Activated CD4-positive, alpha-beta T cell treated with anti-CD3 and anti-CD28 coated beads, Interleukin-2, amount 50 U/mL, for 48 hours (primary cell): ENCODE measurements at places on chromosomes 7 and 10.

DNA sequence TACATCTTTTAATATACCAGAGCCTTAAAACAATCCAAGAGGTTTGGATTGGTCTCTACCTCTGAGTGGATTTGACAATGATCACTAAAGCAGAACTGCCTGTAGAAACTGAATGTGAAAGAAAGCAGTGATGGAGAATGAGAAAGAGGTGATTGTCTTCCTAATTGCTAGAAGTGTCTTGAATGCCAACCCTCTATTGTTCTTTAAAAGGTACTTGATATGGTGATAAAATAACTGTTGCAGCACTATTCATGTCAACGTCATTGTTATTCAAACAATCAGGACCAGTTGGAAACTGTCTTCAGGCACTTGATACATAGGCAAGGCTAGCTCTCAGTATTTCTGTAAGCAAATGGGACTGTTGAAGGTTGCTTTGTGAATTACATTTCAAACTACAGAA, 47.9 kb upstream of the ITPRID1 start:
- DNase-seq, result no peak

GRCh38 chr7:33841705-33842129, 63.6 kb upstream of the BMPER start:
- no peak for DNase-seq

DNA sequence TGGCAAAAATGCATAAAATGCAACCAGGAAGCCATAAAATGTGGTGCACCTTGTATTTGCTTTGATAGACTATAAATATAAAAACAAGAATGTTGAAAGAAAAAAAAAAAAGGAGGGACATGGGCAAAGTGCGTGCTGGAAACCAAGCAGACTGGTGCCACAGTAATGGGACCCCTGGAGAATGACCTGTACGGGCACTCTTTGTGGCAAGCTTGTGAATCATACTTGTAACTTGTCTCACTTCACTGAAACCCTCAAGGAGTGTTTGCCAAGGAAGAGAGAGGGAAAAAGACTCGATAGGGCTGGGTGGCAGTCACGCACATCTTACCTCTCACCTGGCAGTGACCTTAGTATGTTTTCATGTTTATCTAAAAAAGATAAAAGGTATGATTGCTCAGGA, 1183.6 kb downstream of the GATA3 start:
- DNase-seq, result no peak

- DNase-seq, result no peak
Observed at GRCh38 chr7:102439963-102440795, 6.8 kb downstream of the ORAI2 start.

GRCh38 chr10:129450391-129450790, 16.6 kb upstream of the MGMT start:
- no peak for DNase-seq

GRCh38 chr7:28315565-28316410, 96.5 kb upstream of the CREB5 start:
- DNase-seq, result no peak

DNA sequence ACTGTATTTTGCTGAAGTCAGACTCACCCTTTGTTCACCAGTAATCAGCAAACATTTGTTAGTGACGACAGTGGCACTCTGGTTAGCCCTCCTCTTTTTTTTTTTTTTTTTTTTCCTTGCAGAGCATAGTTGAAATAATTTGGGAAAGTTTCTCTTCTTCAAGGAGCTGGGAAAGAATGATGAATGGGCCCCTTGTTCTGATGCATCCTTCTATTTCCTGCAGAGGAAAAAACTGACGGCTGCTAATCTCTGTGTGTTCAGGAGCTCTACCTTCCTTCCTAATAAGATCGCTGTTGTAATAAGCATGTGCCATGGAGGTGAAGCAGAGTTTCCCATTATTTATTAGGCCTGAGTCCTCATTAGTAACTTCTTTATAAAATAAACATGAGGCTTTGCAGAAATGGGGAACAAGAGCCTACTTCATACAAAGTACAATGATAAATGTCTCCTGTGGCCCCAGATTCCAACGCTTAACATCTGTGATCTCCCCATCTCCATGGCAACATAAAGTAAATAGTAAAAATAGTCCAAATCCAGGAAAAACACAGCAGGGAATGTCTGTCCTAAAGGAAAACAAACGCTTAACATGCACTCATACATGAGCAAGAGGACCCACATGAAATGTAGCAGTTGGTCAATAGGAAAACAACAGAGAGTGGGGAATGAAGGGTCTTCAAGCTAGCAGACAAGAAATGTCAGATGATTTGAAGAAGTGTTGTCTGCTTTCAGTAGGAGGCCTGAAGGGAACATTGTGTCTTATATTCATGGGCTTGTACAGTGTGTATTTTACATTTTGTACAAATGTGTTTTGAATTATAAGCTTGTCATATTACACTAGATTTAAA, 59.1 kb upstream of the CALD1 start:
- no peak for DNase-seq

GRCh38 chr7:116188-116981, 76.0 kb upstream of the FAM20C start:
- no peak for DNase-seq

DNA sequence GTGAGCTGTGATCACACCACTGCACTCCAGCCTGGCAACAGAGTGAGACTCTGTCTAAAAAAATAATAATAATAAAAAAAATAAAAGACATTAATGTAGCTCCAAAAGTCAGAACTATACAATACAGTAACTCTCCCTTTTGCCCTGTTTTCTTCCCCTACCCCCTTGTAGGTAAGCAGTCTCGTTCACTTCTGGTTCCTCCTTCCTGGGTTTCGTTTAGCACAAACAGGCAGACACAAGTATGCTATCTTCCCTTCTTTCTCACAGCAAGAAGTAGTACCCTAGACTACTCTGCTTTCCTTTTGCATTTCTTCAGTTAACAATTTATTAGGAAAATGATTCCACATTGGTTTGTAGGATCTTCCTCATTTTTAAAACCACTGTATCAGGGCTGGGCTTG, 33.1 kb downstream of the PDSS1 start:
- DNase-seq, result no peak

DNA sequence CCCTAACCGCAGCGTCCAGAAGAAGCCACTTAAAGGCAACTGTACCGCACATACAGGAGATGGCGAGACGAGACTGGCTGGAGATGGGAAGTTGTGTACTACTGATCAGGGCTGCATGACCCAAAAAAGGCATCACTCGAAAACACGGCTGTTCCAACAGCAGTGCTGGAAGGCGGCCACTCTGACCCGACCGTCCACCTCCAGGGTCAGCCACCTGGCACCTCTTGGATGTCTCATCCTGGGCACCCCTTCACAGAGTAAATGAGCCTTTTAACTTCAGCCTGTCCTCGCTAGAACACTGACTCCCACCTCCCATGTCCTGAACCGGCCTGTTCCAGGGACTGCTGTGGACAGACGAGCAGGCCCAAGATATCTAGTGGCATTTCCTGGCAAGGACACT, 180.7 kb downstream of the DIP2C start:
- no peak for DNase-seq

- DNase-seq, result no peak
Observed at GRCh38 chr7:70568674-70569334, 563.1 kb upstream of the GALNT17 start.

GRCh38 chr10:3497581-3497980, 287.4 kb downstream of the KLF6 start:
- no peak for DNase-seq

DNA sequence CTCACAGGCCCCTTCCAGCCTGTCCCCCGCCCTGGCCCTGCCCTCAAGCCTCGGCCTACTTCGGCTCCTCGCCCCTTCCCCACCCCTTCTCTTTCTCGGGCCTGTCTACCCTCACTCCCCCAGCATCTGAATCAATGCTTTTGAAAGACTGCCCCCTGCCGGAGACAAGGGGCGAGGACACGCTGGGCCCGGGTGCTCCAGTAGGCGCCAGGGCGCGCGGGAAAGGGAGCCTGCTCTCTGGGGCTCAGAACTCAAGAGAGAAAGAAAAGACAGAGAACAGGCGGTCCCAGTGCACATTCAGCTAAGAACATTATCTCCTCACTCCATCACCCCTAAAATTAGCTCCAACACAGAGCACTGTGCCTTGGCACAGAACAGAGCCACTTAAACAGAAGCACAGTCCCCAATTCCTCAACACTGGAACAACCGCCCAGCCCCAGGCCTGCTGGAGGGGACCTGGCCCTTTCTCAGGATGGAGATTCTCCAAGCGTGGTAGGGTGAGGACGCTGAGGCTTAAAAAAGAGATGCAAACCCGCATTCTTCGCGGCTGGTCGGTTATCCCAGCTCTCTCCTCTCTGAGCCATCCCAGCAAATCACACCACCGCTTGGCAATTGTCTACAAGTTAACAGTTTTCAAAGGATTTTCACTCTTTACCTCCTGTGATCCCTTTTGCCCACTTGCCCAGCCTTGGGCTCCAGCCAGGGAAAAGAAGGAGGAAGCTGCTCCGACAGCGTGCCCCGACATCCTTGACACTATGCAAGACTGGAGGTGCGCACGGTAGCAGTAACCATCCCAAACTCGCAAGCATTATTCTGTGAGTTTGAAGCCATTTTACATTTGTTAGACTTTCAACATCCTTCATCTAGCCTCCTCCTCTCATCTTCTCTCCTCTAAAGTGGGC, 2.1 kb downstream of the GIGYF1 start:
- peak; percentile 90 for DNase-seq

DNA sequence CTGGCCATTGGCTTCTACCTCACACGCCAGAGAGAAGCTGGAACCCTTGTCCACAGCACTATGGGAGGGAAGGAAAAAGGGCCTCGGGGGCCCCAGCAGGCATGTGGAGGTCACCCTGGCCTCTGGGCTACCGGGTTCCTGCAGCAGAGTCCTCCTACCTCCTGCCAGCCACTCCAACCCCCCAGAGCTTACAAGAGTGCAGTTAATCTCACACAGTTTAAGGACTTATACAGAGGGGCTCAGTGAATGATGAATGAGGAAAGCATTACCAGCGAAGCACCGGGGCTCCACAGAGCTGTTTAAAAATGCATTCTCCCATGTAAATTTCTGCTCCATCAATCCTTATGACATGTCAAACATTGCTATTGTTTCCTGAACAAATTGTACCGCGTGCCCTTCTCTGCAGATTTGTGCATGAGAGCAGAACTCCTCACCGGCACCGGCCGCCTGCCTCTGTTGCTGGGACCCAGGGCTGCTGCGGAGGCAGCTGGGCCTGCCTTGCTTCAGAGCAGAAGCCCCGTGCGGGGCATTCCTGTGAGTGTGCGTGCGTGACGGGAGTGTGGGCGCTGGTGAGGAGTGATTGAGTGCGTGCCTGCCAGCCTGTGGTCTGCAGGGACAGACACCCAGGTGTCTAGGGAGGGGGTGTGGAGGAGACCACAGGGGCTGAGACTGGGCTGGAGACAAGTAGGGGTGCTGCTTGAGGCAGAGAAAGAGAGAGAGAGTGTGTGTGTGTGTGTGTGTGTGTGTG, 52.8 kb downstream of the C10orf105 start:
- DNase-seq, result peak; percentile 1

GRCh38 chr10:43739161-43739560, 90.5 kb upstream of the ZNF32 start:
- no peak for DNase-seq

DNA sequence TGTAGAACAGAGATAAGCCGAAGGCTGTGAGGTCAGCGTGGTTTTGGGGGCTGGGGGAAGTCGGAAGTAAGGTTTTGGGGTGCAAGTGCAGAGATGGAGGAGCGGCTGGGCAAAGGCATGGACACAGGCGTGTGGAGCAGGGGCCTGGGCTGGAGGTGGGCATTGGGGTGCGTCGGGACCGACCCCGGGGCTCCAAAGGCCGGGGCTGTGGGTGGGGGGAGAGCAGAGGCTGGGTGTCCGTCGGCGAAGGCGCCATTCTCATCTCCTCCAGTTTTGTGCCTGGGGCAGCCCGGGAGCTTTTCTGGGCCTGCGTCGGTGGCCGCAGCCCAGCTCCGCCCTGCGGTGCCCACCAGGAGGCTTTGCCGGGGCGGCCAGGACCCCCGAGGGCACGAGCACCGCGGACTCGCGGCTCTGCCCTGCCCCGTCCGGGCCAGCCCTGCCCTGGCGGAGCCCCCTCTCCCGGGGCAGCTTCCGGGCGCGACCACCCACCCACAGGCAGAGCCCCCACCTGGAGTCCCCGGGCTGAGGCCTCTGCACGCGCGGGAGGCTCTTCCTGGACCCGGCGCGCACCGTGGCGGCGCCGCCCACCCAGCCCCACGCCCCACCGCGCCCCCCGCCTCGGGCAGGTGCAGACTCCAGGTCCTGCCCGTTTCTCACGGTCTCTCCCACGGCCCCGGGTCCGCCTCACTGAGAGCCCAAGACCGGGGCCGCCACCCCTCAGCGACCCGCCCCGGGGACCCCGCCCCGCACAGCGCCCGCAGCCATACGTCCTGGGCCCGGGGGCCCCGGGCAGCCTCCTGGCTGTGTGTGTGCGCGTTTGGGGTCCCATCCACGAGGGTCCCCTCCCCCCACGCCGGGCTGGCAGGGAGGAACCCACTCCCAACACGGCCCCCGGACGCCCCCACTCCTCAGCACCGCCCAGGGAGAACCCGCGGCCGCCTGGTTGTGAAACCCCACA, 7.7 kb upstream of the SCART1 start:
- DNase-seq, result no peak

DNA sequence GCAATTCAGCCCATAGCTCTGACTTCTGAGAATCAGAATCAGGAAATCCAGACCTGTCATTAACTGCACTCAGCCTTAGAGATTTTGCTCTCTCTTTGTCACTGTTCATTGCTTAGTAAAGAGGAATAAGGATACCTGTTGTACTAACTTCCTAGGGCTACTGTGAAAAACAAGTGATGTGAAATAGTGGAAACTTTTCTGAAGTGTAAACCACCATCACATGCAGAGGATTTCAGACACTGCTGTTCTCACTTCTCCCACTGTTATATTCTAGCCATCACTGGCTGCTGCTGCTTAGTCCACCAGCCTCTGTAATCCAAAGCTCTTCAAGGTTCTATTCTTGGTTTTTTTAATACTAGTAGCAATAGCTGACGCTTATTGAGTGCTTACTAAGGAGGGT, 129.6 kb upstream of the CCDC6 start:
- no peak for DNase-seq

DNA sequence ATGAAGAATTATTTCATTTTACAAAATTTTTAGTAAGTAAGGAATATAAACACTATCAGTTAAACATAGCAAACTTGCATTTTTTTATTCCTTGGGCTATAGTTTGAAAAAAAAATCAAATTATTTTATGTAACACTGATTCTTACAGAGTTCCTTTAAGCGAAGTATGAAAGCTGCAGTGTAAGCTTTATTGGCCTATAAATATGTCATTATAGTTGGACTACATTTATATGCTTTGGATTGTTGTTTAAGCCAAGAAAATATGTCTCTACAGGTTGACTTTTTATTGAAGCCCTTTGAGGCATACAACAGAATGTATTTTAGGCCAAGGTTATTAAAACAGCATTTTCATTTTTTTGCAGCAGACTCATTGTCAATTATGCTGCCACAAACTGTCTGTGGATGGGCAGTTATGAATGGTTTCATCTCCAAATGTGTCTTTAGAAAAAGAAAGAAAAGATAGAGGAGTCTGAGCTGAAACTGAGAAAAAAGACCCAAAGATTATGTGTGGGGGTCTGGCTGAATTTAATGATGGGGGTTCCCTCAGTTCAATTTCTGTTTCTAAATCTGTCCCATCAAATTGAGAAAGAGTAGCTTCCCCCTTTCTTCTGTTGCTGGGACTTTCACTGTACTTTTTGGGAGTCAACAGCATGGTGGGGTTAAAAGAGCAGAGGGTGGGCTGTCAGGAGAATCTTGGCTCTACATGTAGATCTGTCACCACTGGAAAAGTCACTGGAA, 43.1 kb downstream of the ARID5B start:
- DNase-seq, result no peak

- DNase-seq, result no peak
Observed at GRCh38 chr10:35642793-35643114, 658 bp upstream of the FZD8 start.

- no peak for DNase-seq
Observed at GRCh38 chr7:54615-55014, 137.8 kb upstream of the FAM20C start.
